ENCODE measurements at places on chromosomes 2 and 18. TPM values are rescaled to one million over a fixed set of nuclear protein-coding genes. Genes with fewer than 3 reads are reported as not detected.

IMP4 gene
- 96.7 TPM for polyA plus RNA-seq

DNA sequence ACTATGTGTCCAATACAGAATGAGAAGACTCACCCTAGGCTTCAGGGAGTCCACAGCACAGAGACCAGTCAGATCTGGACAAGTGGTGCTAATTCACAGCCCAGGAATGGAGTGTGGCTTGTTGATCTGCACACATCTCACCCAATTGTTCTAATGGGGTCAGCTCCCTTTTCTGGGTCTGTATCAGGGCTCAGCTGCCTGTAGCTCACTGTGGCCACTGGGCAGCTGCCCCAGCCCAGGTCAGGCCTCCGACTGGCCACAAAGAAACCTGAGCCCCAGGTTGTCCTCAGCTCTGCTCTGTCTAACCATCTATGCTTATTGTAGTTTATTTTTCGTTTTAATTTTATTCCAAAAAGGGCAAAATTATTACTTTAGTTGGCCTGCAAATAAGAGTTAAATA is 202.3 kb upstream of the RAB6C start:
- no peak for DNase-seq

- no peak for DNase-seq
Measured at GRCh38 chr18:79799619-79800370, 2.1 kb downstream of the KCNG2 start.

KLHL14 gene
- not detected for polyA plus RNA-seq

DNA sequence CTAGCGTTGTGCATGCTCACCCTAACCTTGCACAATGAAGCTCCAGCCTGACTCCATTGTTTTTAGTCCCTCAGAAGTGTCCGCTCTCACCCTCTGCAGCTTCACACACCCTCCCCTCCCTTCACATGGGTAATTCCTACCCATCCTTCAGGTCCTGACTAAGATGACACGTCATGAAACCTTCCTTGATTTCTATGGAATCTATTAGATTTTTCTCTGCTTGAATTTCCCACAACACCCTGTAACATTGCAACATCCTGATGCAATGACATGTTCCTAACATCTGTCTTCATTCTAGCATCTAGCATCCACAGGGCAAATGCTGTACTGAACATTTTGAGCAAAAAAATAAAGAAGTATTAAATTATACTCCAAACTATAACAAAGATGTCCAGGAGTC is 77.0 kb upstream of the PID1 start:
- DNase-seq, result no peak

- no peak for DNase-seq
Measured at GRCh38 chr2:197838579-197838978, 34.2 kb downstream of the PLCL1 start.

PLB1 gene
- polyA plus RNA-seq, result 0.91 TPM

- DNase-seq, result no peak
Measured at GRCh38 chr2:42957109-42957860, 164.9 kb upstream of the HAAO start.

DNA sequence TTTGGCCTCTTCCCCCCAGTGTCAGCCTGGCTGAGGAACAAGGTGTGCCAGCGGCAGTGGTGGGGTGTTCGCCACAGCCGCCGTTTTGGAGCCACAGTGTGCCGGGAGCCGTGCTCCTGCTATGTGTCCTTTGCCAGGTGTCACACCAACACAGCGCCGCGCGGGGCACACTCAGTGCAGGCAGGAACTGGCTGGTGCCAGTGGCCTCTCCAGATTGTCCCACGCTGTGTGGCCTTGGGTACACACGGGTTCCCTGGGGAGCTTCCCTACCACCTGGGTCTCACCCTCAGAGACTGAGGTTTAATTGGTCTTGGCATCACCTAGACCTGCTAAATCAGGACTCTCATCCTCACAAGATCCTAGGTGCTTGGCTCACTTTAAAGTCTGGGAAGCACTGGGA is 171.6 kb downstream of the LDLRAD4 start:
- no peak for DNase-seq

GRCh38 chr2:134035605-134036370 is 218.1 kb upstream of the MGAT5 start:
- no peak for DNase-seq

DNA sequence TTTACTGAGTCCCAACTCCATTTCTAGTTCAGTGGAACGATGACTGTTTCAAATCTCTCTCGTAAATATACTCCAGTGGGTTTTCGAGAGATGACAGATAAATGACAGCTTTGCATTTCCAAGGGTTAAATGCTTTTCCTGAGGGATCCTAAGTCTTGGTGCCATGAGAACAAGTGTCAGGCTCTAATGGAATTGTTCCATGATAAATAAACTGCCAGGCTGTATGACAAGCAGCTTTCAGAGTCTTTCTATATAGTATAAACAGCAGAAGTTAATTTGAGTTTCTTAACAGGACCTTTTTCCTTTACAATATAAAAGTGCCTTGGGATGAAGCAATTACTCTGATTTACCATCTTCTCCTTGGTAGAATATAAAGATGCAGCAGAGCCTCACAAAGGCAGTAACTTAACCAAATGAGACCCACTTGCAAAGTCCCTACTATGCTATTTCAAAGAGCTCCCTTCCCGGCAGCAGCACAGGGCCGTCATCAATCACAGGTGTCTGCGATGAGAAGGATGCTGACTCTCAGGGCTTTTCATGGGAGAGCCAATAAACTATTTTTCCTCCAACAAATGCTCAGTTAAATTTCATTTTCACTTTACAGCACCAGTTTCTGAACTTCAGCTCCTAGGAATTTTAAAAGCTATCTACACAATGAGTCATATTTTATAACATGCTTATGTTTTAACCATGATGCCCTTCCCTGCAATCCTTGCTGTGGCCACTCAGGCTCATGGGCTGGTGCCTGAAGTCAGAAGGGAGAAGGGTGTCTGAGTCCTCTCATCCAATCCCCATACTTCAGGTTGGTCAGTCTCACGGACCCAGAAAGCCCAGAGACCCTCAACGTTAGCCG is 123.8 kb downstream of the AFF3 start:
- no peak for DNase-seq

MC2R gene
- polyA plus RNA-seq, result not detected

- no peak for DNase-seq
Measured at GRCh38 chr2:20410556-20411277, 36.2 kb upstream of the RHOB start.

FOXD4L1 gene
- not detected for polyA plus RNA-seq

COLEC12 gene
- polyA plus RNA-seq, result not detected

- no peak for DNase-seq
Measured at GRCh38 chr2:10094271-10094814, 14.1 kb upstream of the CYS1 start.

DNA sequence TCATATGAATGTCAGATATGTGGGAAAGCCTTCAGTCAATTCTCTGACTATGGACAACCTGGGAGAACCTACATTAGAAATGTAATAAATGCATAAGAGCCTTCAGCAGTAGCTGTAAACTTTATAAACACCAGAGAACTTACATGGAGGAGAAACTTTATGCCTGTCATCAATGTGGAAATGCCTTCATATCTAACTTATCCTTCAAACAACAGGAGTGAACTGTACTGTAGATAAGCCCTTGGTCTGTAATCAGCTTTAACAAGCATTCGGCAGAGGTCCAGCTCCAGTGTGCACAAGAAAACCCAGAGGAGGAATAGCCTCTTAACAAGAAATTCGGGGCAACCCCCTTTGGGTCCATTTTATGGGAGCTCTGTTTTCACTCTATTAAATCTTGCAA is 14.8 kb upstream of the UXS1 start:
- DNase-seq, result no peak

DNA sequence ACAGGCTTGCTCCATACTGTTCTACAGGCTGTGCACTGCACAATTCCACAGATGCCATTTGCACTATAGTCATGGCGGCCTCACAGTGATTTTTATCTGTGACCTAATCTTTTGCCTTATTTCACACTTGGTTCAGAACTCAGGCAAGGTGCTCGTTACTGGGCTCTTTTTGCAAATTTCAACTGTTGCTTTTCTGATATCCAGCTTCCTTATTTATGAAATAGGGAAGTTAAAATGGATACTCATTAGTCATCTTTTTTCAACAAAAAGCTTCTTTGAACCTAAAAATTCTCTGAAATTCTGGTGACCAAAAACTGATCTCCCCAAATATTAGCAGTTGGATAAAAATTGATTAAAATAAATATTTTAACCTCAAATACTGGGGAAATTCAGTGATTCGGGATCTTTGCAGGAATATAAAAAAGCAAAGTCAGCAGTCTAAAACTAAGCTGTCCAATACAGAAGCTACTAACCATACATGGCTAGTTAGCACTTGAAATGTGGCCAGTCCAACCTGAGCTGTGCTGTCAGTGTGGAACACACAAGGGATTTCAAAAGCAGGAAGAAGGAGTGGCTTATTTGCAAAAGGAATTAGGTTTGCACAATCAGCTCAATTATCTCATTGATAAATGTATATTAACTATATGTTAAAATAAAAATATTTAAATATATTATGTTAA is 134.4 kb downstream of the COL4A4 start:
- no peak for DNase-seq

SCG2 gene
- polyA plus RNA-seq, result not detected

DNA sequence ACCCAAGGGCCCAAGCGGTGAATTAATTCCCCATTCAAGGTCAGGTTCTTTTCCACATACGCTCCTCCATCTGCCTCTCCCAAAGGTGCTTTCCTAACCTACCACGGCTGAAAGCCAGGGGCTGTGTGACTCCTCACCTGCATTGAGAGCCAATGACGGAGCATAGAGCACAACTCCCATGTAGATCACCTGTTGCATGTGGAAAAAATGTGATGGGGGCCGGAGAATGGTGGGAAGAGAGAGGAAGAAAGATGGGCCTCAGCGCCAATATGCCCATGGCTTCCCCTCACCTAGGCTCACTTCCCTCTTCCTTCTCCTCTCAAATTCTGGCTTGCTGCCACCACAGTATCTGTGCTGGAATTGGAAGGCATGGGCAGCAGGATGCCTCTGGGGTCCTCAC is 5.5 kb upstream of the ATRAID start:
- no peak for DNase-seq

GRCh38 chr2:205665791-205666190 is 16.5 kb upstream of the NRP2 start:
- DNase-seq, result no peak

GRCh38 chr2:149731079-149731478 is 143.5 kb upstream of the MMADHC start:
- no peak for DNase-seq

DNA sequence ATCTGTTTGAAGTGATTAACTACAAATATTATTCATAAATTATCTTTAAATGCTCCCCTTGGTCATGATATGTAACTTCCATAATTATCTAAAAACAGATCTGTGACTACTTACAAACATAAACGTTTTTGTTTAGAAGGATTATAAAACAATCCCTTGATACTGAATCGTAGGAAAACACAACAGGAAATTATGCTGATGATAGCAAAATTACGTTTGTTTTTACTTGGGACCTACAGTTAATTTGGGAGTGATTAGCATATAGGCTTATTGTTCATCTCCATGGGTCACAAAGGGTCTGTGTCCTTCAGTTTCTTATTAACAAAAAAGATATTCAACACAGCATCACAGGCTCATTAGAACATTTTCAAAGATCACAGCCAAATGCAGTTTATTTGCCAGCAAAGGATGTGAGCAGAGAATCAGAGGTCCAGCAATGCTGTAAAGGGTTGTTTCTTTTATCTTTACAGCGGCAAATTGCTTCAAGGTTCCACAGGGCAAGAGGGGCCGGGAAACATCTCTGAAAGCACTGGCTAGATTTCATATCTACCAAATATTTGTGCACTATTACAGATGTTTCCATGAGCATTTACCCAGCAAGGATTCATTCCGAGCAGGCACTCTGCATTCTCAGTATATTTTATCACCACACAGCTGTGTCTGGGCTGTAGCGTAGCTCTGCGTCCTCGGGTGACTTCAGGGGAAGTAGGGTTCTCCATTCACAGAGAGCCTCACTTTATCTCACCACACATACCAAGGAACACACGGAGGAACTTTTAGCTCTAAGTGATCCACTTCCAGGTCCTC is 4.1 kb downstream of the CCDC195 start:
- DNase-seq, result no peak
